ENCODE measurements at places on chromosomes 12 and 14. TPM values are rescaled to one million over a fixed set of nuclear protein-coding genes. Genes with fewer than 3 reads are reported as not detected.

Gene OS9
- 134 TPM for total RNA-seq

Gene FAIM2
- not detected for total RNA-seq

Gene PLEKHD1
- total RNA-seq = not detected

Gene WNT1
- total RNA-seq = not detected

Gene OAS1
- not detected for total RNA-seq

Gene TPH2
- not detected for total RNA-seq

Data from G401 (cell line).